ENCODE measurements at places on chromosomes 3 and 15. TPM values are rescaled to one million over a fixed set of nuclear protein-coding genes. Genes with fewer than 3 reads are reported as not detected.

SGO1 gene
- 12.6 TPM for total RNA-seq

GRCh38 chr3:63970631-63971475 lies 52.4 kb downstream of the PSMD6 start:
- no peak for DNase-seq

GRCh38 chr3:114318295-114318694 lies 24.5 kb downstream of the TIGIT start:
- DNase-seq = no peak

GRCh38 chr3:29789686-29790085 lies 508.8 kb downstream of the RBMS3 start:
- DNase-seq = no peak

- no peak for DNase-seq
These were observed 173.4 kb upstream of the TPM1 start for GRCh38 chr15:62869116-62869515.

PLSCR5 gene
- total RNA-seq = not detected

DNA sequence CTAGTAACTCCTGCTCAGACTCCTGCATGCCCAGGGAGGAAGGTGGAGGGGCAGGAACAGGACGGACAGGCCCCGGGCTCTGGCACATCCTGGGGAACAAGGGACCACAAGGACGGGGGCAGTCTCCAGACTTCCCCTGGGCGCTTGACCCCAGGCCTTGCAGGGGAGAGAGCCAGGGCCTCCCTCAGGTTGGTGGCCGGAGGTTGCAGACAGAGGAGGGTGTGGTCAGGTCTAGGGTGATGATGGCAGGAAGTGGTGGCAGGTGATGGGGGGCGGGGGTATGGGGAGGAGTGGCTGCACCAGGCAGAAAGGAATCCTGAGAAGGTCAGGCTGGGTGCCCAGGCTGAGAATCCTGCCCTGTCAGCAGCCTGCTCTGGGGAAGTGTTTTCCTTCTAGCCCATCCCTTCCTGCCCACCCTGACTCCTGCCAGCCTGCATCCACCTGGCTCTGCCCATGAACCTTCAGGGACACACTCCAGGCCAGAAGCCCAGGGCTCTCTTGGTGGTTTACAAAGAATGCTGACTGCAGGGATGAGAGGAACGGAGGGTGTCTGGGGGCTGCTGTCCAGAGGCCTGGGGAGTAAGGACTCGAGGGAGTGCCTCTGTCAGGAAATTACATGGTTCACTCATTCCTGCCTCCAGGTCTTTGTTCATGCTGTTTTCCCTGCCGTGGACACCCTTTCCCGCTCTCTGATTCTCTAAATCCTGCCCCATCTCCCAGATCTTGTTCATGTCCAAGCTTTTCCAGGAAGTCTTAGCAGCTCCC lies 15.8 kb downstream of the LOXL1 start:
- peak; percentile 90 for DNase-seq

DNA sequence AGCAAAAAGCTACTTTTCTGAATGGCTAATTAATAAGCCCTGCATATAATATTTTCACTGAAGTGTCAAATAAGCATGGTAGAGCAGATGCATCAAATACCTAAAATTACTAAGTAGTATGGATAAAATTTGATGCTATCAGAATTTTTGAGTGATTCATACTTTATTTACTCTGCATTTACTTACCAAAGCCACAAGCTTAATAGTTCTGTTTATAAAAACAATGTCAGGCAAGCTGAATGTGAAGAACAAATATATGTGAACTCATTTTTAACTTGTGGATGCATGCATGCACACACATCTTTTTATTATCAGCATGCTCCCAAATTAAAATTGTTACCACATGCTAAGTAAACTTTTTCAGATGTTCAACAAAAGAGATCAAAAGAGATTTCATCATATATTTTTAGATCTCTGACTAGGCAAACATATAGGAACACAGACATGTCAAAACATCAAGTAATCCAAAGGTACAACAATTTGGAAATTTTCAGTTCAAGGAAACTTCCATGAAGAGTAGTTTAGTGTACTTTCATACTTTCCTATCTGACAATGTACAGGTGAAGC lies 969.4 kb downstream of the ROBO1 start:
- peak; percentile 58 for DNase-seq

PRTG gene
- total RNA-seq = 1.4 TPM

GRCh38 chr15:36778531-36778930 lies 199.1 kb downstream of the CDIN1 start:
- peak; percentile 35 for DNase-seq

- no peak for DNase-seq
These were observed 18.6 kb downstream of the C3orf52 start for GRCh38 chr3:112104774-112105173.

COPB2 gene
- total RNA-seq = 78.8 TPM

- no peak for DNase-seq
These were observed 87.4 kb upstream of the CACNA2D3 start for GRCh38 chr3:54034971-54035370.

GRCh38 chr15:70128414-70129140 lies 30.9 kb upstream of the TLE3 start:
- no peak for DNase-seq

ITGA11 gene
- total RNA-seq = not detected

DNA sequence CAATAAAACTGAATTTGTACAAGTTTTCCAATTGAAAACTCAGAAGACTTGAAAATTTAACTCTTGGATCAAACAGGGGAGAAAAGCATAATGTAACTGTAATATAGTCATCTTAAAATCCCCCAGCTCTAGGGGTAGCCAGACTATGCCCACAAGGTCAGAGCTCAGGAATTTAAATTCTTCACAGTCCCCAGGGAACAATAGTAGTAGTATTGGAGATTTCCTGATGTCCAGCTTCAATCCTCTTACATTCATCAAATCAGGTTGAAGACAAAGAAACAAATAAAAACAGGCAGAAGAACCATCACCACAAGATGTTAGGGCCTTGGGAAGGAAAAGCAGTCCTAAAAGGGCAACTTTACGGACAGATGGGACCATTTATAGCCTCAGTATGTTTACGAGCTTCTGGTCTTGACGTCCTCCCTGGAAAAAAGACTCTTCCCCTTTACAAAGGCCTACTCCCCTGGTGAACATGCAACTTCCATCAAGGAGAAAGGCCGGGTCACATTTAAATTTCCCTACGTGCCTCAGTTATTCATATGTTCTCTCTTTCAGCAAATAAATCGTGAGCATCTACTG lies 96.8 kb downstream of the PLCH1 start:
- DNase-seq = no peak

P2RY1 gene
- total RNA-seq = 0.29 TPM

DNA sequence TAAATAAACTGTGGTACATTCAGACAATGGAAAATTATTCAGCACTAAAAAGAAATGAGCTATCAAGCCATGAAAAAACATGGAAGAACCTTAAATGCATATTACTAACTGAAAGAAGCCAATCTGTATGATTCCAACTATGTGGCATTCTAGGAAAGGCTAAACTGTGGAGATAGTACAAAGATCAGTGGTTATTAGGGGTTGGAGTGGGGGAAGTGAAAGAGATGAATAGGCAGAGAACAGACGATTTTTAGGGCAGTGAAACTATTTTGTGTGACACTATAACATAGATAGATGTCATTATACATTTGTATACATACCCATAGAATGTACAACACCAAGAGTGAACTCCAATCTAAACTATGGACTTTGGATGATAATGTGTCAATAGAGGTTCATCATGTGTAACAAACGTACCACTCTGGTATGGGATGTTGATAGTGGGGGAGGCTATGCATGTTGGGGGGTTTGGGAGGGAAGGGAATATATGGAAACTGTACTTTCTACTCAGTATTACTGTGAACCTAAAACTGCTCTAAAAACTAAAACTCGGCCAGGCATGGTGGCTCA lies 29.0 kb downstream of the RAB27A start:
- no peak for DNase-seq

THPO gene
- total RNA-seq = not detected

DNA sequence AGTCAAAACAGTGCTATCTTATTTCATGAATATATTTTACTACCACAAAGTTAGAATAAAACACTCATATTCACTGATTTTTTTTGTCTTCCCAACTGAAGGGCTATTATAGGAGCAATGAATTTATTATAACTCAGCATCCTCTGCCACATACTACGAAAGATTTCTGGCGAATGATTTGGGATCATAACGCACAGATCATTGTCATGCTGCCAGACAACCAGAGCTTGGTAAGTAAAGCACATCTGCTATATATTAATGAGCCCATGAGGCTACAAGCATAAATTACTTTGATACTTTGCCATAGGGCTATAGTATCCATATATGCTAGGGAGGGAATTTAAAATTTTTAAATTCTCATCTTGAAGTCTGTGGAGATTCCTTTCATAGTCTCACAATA lies 95.9 kb downstream of the FEZF2 start:
- DNase-seq = no peak

PIGBOS1 gene
- 8.6 TPM for total RNA-seq

CDHR4 gene
- not detected for total RNA-seq

DNA sequence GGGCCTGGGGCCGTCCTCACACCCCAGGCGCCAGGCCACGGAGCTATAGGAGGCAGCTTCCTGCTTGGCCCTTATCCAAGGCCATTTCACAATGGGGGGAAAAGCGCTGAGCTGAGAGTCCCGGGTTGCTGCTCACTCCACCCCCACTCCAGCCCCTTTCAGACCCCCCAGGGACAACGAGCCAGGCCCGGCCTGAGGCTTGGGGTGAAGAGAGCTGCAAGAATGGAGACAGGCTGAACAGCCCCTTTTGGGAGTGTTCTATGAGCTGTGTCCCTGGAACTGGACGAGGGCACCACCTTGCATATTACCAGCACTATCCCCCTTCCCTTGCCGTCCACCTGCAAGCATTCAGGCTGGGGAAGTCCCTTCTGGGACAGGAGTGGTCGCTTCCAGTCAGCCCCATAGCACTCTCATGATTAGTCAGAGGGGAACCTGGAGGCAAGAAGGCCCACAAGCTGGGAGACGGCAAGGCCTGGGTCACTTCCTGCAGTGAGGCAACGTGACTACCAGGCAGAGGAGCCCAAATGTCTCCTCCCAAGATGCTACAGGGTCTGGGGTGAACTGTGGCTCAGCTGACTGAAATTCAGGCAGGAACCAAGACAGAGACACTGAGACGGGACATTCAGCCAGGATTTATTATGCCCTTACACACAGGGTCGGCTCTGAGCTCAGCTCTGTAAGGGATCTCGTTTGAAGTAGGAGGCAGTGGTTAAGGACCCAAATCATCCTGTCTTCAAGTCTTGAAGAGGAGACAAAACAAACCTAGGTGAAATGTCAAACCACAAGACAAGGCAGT lies 8.6 kb upstream of the SRP14 start:
- peak; percentile 82 for DNase-seq

GRCh38 chr3:117681619-117682018 lies 972.0 kb downstream of the TUSC7 start:
- no peak for DNase-seq

DNA sequence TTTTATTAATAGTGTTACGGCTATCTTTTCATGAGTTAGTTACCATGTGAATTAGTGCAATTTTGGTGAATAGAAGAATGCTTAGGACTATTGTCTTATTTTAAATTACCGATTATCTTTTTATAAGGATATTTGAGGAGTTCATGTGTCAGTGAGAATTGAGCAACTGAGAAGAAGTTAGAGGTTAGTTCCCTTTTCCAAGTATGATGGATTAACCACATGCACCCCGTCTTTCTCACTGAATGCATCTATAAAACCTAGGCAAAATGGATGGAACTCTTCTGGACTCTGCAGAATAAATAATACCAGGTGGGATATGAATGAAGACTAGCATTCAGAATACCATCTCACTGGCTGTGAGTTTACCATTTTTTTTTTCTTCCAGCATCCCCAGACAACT lies 74.3 kb downstream of the TCF12 start:
- no peak for DNase-seq

- DNase-seq = peak; percentile 60
These were observed 75.3 kb upstream of the BOC start for GRCh38 chr3:113136071-113136470.

DNA sequence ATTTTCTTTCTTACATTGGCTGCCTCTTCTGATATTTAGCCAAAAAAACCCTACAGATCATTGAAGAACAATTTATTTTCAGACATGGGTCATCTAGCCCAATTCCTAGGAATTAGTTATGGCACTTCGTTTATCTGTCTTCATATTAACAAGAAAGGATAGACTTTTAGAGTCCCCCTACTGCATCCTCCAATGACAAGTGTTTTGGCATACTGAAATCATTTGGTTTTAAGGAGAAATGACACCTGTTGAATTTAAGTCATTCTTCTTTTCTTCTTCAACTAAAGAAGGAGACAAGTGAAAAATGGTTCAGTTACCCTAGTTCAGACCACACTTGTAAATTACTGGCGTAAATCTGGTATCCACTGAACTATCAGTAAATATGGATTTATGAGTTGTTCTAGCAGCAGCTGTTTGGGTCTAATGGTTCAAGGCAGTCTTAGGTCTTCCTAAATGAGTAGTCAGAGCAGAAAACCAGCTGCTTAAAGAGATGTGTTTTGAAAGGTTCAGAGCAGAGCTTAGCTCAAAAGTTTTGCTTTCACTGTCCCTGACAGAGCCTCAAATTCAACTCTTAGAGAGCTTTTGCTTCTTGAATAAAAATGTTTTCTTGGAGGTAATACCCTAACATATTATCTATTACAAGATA lies 5.6 kb downstream of the VGLL3 start:
- no peak for DNase-seq

SLC22A13 gene
- 0.73 TPM for total RNA-seq

TIMP4 gene
- 7.3 TPM for total RNA-seq

DNA sequence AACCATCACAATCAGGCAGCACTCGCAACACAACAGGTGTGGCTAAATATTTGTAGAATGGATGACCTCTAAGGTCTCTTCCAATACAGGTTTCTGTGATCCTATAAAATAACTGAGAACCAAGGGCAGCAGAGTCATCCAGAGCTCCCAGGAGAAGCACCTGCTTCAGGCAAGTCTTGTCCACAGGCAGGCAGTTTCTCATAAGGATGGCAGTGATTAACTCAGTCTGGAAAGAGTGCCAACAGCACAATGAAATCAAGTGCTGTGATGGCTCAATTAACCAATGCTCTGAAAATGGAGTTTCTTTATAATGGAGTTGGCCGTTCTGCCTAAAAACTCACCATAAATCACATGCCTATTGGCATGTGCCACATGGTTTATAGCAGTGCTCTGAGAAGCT lies 70.8 kb downstream of the HOMER2 start:
- DNase-seq = no peak

DNA sequence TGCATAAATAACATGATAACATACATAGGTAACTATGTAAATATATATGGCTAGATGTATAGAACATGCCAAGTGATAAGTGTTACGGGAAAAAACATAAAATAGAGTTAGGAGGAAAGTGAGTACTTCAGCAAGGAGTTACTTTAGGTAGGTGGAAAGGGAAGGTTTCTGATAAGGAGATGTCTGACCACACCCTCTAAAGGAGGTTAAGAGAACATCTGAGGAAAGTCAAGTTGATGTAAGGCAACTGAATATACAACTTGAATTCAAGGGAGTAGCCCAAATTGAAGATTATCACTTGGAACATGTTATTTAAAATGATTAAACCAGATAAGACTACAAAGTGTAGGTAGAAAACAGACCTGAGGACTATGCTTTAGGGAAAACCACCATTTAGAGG lies 13.8 kb downstream of the PIERCE2 start:
- DNase-seq = no peak

GRCh38 chr15:39685999-39686613 lies 96.5 kb downstream of the FSIP1 start:
- DNase-seq = peak; percentile 70
